ENCODE measurements at places on chromosomes 2 and 18.

- no peak for DNase-seq
Observed at GRCh38 chr18:61154866-61155265, 178.4 kb upstream of the CDH20 start.

DNA sequence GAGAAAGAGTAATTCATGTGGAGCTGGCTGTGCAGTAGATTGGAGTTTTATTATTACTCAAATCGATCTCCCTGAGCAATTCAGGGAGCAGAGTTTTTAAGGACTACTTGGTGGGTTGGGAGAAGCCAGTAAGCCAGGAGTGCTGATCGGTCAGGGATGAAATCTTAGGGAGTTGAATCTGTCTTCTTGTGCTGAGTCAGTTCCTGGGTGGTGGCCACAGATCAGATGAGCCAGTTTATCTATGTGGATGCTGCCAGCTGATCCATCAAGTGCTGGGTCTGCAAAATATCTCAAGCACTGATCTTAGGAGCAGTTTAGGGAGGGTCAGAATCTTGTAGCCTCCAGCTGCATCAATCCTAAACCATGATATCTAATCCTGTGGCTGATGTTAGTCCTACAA lies 17.0 kb upstream of the UGT1A8 start:
- no peak for DNase-seq

DNA sequence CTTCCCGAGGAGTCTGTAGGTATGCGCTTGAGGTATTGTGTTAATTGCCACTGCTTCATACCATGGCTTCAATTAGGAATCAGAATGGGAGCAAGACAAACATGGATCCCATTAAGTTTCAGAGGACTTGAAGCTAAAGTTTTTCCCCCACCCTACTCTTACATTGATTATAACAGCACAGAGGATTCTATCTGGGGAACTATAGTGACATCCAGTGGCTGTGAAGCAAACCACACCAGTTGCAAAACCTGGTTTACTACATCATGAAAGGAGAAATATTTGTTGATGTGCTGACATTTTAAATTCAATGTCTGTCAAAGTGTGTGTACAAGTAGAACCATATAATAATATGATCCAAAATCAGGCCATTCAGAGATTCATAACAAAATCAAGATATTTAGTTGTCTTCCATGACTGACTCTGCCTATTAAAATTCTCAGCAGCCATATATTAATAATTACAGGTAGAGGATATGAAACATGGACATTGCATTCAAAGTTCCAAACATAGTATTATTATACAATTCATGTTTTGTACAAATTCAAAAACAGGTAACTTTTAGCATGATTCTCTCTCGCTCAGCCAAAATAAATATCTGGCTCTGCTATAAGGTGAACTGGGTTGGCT lies 82.9 kb downstream of the GRB14 start:
- DNase-seq: no peak

GRCh38 chr2:179645047-179645446 lies 216.4 kb downstream of the ZNF385B start:
- no peak for DNase-seq

- DNase-seq: no peak
Observed at GRCh38 chr2:219457784-219458369, 23.2 kb downstream of the SPEG start.

DNA sequence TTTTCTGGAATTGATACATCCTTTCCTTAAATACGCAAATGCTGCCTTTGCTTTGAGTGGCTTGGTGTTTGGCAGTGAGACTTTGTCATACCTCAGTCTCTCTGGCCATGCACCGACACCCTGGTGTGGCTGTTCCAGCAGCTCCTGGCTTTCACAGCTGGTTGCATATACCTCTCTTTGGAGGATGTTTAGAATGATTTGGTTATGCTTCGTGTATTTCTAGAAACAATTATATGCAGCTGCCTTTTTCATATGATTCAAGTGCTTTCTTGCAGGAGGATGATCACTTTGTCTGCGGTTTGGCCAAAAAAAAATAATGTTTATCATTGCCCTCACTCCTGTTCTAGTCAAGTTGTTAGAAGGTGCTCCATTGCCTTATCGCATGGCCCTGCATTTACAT lies 95.0 kb upstream of the EML6 start:
- no peak for DNase-seq

GRCh38 chr18:57422313-57422872 lies 12.8 kb upstream of the ONECUT2 start:
- DNase-seq: no peak

DNA sequence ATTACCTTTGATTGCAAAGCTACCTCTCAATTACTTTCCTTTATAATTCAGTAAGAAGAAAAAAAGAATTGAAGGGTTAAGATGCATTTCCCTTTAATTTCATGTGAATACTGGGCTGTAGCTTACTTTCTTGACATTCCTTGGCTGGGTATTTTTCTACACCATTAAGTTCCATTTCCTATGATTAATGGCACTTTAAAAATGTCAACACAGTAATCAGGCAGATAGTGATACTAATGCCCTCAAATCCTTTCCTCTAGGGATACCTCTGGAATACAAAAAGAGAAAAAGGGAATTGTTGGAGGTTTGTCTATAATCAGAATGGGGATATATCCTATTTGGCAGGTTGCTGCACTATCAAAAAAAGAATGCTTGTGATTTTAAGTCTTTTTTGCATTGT lies 216.9 kb downstream of the SRBD1 start:
- DNase-seq: no peak

DNA sequence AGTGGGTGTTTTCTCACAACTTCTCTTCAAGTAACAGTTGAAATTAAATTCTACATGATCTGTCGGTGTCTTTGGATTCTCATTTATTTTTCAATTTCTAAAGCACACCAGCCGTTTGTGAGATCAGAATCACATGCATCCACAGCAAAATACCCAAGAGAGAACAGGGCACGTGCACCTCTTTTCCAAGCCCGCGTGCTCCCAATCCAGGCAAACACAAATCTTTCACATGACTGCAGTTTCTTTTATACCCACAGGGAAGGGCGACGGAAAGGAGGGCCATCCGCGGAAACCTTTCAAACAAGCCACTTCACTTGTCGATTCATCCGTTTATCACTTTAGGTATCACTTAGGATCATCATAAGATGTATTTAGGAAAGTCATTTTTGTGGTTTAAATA lies 13.0 kb upstream of the DAPL1 start:
- DNase-seq: no peak

DNA sequence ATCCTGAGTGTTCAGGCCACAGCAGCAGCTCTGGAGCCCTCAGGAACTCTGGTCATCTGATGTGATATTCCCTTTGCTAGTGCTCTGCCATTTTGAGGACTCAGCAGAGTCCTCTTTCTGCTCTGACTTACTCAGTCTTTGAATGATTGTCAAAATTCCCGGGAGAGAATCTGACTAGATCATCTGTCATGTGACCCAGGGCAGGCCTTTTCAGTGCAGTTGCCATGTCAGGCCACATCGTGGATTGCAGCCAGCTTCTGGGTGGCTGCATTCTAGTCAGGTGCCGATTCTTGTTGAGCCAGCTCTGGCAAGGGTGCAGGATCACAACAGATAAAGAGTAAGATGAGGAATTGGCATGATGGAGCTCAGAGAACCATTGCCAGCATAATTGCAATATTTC lies 795.6 kb downstream of the CPS1 start:
- DNase-seq: no peak

DNA sequence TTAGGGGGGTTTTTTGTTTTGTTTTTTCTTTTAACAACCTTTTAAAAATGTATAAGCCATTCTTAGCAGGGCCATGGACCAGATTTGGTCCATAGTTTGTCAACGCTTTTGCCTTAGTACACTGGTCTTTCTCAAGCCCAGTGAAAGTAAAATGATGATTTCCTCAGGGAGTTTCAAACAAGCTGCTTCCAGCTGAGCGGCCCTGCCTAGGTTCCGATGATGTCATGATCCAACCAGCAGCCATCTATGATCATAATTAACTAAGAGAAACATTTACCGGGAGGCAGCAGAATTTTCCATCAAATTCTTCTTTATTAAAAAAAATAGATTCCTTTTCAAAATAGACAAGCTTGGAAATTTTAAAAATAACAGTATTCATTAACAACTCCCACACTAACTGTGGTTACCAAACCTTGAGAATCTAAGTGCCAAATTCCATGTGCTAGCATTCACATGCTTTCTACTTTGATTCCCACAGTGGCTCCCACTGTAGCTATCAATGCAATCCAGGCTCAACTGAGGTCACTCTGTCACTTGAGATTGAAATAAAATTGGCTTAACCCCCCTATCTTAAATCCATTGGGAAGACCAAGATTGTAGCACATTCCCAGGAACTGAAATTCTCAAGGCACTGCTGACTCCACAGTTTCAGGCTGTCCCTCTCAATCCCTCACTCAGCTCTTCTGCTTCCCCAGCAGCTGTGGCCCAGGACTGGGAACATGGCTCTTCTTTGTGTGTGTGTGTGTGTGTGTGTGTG lies 148.9 kb downstream of the RNF152 start:
- DNase-seq: no peak

- DNase-seq: no peak
Observed at GRCh38 chr2:24613154-24613814, 122.2 kb downstream of the NCOA1 start.

DNA sequence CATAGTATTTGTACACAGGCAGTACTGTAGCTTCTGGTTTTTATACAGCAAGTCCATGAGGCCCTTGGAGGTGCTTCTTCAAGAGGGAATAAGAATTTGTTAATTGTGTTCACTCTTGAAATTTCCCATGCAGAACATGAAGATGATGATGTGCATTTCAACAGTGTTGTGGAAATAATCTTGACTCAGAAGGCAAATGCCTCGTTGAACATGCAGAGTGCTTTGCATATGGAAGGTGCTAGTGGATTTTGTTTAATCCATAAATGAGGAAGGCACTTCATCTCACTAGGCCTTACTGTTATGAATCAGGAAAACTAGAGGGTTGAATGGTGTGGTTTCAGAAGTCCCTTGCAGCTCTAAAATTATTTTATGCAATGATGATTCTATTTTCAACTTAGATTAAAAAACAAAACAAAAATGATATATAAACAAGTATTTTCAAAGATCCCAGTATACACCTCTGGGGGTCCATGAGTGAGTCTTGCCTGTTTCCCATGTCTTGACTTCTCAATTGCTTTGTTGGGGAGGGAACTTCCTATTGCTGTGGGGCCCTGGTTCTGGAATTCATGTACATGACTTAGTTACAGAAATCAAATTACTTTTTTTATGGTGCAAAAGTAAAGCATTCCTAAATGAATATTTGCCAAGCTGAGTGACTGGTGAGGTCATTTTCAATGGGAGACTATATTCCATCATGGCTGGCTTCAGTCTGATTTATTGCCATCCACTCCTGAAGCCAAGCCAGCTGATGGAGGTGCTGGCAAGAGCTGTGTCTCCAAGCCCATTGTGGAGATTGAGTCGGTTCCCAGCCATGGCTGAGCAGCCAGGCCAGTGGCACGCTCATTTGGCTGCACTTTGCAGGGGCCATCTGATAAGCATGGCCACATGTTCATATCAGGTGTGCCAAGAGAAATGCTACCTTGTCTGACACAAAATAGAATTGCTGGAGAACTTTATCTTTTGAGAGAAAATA lies 56.5 kb downstream of the MGAT5 start:
- DNase-seq: no peak

DNA sequence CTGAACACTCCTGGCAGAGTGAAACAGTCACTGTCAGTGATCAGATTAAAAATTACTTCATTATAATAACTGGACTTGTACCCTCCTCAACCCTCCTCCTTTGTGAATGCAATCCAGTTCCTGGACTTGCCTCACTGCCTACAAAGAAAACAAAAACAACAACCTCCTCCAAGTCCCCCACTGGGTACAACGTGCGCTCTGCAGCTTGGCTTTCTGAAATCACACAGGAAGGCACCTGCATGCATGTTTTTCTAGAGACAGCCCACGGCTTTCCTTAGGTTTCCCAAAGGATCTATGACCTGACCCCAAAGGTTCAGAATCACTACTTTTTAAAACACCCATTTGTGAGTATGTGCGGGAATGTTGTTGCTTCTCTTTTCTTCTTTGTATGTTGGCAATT lies 61.4 kb upstream of the TUBA3E start:
- no peak for DNase-seq

DNA sequence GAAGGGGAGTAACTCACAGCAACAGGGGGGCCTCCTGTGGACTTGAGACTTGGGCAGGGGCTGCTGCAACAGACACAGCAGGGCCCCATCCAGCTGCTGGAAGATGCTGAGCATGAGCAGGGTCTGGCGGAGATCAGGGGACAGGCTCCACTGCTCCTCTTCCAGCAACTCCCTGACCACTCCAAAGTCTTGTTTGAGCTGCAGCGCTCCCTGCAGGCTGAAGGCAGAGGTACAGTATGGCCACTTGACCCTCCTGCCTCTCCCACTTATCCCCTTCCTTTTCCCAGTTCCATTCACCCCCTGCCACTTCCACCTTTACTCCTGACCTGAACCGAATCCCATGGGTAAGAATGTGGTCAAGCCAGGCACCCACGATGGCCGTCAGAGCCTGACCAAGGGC lies 2.4 kb upstream of the MRPL53 start:
- no peak for DNase-seq
